ENCODE measurements at places on chromosomes 16 and 17.

GRCh38 chr17:76014925-76015261 is 12.2 kb downstream of the EVPL start:
- DNase-seq: no peak

- DNase-seq: no peak
Observed at GRCh38 chr17:27413792-27414191, 42.5 kb upstream of the KSR1 start.

DNA sequence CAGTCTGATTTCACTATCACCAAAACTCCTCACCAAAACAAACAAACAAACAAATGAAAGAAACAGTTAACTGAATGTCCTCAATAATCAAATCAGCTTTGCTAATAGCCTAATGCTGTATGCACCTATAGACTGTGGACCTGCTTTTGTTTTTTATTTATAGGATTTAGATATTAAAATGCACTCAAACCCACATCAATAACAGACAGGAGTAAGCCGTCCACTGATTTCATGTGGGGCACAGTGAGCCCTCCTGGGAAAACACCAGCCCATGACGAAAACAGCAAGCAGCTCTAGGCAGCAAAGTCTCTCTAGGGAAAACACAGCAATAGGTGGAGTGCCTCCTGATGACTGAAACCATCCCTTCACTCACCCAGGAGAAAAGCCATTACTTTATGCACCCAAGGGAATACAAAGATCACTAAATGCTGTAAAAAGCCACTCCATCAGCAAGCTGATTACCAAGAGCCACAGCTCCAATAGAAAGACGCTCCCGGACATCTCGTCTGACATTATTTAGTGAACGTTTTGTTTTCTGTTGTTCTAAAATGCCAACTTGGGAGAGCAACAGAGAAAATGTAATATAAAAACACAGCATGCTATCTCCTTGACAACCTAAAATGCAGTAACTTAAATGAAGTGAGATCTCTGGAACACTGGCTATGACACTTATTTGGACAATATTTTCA is 47.8 kb downstream of the ANKFY1 start:
- DNase-seq: no peak

GRCh38 chr16:19142939-19143598 is 25.0 kb upstream of the SYT17 start:
- peak; percentile 2 for DNase-seq

- no peak for DNase-seq
Observed at GRCh38 chr16:25279491-25279890, 21.8 kb upstream of the ZKSCAN2 start.

- no peak for DNase-seq
Observed at GRCh38 chr17:57823469-57824401, 26.1 kb downstream of the MRPS23 start.

- no peak for DNase-seq
Observed at GRCh38 chr17:36942631-36943125, 5.4 kb downstream of the LHX1 start.

DNA sequence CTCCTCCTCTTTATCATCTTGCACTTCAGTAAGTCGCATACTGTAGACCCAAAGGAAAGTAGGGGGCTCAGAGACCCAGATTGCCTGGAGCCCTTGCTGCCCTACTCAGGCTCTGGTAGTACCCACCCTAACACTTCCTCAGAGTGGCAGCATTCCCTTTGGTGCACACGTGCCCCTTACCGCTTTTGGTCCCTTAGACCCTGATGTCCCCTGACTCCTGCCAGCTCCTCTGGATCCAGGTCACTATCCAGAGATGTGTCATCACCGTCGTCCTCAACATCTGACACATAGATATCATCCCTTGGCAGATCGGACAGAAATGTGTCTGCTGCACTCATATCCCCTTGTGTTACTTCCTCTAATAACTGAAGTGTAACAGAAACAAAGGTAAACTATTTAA is 5.4 kb upstream of the PSMC5 start:
- no peak for DNase-seq

GRCh38 chr17:50594128-50594823 is 33.8 kb downstream of the CACNA1G start:
- DNase-seq: no peak

- no peak for DNase-seq
Observed at GRCh38 chr17:78053777-78054468, 74.6 kb downstream of the TMC6 start.

- no peak for DNase-seq
Observed at GRCh38 chr17:78174870-78175642, 6.7 kb downstream of the SYNGR2 start.

DNA sequence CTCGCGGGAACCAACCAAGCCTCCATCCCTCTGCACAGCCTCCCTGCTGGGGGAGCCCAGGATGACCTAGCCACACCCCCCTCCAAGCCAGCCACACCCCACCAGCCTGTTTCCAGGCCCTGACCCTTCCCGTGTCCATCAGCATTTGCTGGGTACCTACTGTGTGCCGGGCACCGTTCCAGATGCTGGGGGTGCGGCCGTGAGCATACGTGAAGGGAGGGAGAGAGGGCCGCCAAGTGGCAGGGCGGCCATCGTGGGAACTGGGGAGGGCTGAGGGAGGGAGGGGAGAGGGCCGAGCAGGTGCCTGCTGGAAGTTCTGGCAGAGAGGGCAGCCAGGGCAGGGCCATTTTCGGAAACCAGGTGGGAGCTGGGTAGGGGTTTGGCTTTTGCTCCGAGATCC is 23.1 kb downstream of the ZFPM1 start:
- DNase-seq: no peak

DNA sequence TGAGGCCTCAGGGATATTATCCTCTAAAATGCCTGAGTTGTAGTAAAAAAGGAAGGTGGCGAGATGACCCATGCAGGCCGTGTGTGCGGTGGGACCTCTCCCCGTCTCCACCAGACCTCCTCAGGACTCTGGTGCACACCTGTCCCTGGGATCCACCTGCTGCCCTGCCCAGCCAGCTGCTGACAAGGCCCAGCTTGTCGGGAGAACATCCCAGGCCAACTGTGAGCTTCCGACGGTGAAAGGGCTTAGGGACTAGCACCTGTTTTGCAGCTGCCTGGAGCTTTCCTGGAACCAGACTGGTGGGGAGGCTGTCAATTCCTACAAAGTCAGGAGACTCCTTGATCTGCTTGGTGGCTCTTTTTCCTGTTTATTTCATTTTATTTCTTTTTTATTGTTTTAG is 11.6 kb downstream of the IL34 start:
- DNase-seq: no peak

DNA sequence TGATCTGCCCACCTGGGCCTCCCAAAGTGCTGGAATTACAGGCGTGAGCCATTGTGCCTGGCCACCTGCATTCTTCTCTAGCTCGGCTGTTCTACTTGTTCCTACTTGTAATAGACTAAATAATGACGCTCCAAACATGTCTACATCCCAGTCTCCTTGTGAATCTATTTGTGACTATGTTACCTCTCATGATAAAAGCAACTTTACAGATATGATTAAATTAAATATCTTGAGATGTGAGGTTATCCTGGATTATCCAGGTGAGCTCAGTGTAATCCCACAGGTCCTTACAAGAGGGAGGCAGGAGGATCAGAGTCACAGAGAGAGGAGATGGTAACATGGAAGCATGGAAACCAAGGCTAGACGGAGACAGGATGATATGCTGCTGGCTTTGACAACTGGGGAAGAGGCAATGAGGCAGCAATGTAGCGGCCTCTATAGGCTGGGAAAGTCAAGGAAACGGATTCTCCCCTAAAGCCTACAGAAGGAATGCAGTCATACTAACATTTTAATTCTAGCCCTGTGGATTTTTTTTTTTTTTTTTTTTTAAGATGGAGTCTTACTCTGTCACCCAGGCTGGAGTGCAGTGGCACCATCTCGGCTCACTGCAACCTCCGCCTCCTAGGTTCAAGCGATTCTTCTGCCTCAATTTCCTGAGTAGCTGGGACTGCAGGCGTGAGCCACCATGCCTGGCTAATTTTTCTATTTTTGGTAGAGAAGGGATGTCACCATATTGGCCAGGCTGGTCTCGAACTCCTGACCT is 5.0 kb upstream of the LASP1 start:
- DNase-seq: no peak

- DNase-seq: no peak
Observed at GRCh38 chr16:53629607-53630312, 73.9 kb downstream of the RPGRIP1L start.

- DNase-seq: no peak
Observed at GRCh38 chr17:80212962-80213642, 7.0 kb downstream of the SGSH start.

GRCh38 chr17:68763562-68763961 is 162.4 kb upstream of the FAM20A start:
- no peak for DNase-seq

DNA sequence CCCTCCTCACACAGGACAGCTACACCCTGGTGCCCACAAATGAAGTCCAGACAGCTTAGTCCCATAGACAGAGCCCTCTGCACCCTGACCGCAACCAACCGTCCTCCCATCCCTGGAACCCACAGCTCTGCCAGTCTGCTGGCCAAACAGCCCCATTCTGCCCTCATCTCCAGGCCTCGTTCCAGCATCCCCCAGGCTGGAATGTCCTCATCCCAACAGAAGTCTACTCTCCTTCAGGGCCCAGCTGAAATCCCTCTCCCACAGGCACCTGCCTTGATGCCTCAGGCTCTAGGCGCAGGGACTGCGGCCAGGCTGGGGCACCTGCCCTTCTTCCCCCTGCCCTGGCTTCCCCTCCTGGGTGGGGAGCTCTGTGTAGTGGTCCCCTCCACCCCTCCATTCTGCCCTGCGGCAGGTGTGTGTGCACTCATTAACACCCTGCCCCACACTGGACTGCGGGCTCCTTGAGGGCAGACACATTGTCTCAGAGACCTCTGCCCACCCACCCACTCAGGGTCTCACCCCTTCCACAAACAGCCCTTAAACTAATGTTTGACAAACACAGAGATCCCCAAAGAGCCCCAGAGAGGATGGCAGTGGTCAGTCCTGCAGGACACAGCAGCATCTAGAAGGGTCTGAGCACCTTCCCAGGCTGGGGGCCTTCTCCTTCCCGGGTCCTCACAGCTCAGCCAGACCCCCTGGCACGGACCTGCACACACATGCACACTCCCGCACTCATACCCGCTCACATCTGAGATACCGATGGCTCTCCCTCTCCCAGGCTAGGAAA is 820 bp downstream of the GRIN2C start:
- no peak for DNase-seq

DNA sequence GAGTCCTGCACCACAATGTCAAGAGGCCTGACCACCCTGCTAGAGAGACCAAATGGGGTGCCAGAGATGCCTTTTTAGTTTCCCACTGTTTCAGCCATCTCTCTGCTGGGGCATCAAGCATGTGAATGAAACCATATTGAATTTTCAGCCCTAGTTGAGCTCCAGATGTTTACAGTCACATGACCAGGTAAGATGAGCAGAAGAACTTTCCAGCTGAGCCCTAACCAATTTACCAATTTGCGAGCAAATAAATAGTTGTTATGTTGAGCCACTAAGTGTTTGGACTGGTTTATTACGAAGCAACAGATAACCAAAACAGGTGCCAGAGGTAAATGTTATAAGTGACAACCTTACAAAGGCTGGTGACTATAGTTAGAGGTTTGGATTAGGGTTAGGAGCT is 209.1 kb upstream of the CCL2 start:
- DNase-seq: no peak

DNA sequence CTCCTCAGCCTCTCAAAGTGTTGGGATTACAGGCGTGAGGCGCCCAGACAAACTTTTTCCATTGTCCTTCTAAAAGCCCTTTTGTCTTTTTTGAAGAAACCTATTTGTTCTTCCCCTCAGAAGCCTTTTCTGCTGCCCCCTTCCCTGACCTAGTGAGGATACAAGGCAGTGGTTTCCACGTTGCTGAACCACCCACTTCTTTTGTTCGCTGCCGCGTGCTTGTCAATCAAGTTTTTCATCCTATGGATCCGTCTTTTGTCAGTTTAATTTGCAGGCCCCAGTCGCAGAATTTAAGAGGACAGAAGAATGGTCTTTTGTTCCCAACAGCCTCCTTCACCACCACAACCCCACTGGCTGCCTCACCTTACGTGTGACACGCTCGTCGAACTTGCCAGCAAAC is 20.2 kb upstream of the GNG13 start:
- DNase-seq: no peak

GRCh38 chr16:4920826-4921225 is 16.1 kb downstream of the PPL start:
- DNase-seq: no peak

GRCh38 chr16:81239367-81240121 is 1.1 kb downstream of the BCO1 start:
- no peak for DNase-seq

DNA sequence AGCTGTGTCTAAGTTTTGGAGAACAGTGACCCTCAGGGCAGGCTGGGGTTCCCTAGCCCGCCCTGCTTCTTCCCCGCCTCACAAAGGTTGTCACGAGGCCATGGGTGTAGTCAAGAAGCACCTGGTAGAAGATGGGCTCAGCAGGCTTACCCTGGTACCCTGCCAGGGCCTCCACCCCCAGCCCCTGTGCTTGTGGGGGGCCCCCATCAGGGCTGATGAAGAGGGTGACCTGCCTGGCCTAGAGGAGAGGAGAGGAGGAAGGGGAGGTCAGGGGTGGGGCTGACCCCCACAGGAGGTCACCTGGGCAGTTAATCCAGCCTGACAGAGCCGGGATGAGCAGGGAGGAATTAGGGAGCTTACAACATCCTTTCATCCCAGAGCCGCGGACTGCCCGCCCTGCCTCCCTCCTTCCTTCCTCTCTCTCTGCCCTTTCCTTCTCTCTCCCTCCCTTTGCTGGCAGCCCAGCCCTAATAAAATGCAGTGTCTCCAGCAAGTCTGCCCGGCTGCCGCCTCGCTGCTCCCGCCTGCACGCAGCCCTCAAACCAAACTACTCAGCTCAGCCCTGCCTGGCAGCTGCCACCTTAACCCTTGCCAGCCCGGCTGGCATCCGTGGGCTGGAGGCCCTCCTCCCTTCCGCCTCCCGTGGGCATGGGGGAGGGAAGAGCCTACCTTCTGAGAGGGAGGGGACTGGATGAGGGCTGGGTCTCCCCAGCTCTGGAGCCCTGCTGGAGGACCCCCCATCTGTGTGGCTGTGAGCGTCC is 7.2 kb downstream of the DLX3 start:
- no peak for DNase-seq

DNA sequence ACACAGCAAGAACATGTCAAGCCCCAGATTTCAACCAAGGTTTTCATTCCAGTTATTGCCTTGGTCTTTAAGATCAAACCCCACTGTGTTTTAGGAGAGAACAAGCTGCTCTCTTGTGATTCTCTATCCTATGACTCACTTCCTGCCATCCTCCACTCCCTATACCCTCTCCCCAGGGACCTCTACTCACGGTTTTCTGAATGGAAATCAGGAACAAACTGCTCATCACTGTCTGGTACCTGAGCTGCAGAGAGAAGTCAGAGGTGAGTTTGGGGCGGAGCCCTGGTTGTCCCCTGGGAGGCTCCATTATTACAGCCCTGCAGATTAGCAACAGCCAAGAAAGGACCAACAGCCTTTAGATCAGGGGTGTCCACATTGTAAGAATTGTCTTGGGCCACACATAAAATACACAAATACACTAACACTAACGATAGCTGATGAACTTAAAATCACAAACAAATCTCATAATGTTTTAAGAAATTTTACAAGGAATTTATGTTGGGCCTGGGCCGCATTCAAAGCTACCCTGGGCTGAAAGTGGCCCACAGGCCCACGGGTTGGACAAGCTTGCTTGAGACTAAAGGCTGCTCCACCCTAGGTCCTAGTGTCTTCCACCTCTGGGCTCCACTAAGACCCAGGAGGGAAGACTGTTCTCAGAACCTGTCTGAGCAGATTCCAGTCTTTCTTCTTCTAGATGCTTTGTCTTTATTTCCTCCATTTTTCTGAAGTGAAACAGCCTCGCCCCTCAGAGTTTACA is 9.7 kb downstream of the ETV4 start:
- DNase-seq: no peak

- no peak for DNase-seq
Observed at GRCh38 chr17:3766779-3767178, 34.2 kb downstream of the ITGAE start.

- no peak for DNase-seq
Observed at GRCh38 chr17:20997711-20998570, 44.9 kb downstream of the USP22 start.

Measured in C1 segment of cervical spinal cord (tissue), 14 donors.